ENCODE measurements at places on chromosomes 2 and 18. TPM values are rescaled to one million over a fixed set of nuclear protein-coding genes. Genes with fewer than 3 reads are reported as not detected.
A peak's percentile ranks its signal among the peaks of the same experiment; 100 is the strongest.

DNA sequence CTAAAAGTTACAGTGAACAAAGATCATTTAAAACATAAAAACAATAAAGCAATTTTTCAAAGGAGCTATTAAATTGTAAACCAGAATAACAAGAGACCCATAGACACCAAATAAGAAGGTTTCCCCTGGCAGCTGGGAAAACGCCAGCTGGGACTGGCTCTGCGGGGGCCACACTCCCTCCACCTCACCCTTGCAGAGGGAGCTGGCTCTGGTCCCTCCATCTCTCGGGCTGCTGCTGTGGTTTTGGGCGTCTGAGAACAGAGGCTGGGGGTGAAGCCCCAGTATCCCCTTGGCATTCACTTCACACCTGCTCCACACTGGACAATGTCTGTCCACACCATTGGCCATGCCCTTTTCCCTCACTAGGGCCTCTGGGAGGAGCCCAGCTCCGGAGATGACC is 62.1 kb upstream of the OTOS start:
- no peak for DNase-seq

DNA sequence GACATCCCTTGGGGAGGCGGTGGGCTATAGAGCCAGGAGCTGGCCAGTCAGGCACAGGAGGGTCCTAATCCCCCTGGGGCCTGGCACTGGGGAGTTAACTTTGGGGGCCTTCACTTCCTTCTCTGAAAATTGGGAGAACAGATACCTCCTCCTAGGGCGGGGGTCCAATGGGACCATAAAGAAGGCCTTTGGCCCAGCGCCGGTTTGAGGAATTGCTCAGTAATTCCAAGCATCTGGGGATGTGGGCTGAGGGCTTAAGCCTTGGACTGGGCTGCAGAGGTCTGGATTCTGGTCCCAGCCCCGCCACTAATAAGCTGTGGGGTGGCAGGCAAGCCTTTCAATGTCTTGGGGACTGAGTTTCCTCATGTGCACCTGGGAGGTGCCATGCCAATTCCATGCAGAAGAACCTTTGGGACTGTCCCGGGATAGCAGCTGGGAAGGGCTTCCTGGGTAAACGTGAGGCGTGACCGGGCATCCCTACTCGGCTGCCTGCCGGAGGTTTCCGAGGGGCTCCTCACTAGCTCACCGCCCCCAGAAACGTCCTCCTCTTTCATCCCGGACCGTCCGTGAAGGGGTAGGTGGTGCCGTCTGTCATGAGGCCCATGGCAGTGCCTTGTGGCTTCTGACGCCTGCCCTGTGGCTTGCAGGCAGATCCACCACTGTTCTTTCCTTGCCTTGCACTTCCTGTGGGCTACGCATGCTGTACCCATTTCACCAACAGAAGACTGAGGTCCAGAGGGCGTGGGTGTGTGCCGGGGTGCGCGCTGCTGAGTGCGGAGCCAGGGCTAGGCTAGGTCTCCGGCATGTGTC is 67.4 kb upstream of the HPCAL1 start:
- peak; percentile 16 for DNase-seq

GRCh38 chr2:219017201-219017931 is 23.9 kb downstream of the CFAP65 start:
- no peak for DNase-seq

GRCh38 chr18:33839452-33840211 is 261.6 kb downstream of the ASXL3 start:
- DNase-seq = peak; percentile 57

- no peak for DNase-seq
Observed at GRCh38 chr2:239181903-239182581, 218.8 kb downstream of the HDAC4 start.

GRCh38 chr18:4207383-4207985 is 247.6 kb downstream of the DLGAP1 start:
- DNase-seq = no peak

Gene VAPA
- total RNA-seq = 436 TPM

Gene ZAP70
- total RNA-seq = not detected

DNA sequence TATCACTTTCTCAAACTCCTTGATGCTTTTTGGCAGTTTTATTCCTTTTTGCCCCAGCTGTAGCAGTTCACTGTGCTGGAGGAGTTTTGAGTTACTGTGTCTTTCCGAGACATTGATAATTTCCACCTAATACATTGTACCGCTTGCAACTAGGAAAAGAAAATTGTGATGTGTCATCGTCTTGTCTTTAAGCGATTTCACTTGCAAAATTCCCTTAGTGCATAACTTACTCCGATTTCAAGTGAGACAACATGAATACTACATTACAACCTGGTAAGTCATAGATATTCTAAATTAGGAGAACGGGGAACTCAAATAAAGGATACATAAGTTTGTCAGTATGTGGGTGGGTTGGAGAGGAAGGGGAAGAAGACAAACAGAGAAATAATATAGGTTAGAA is 340.5 kb upstream of the KYNU start:
- DNase-seq = no peak

DNA sequence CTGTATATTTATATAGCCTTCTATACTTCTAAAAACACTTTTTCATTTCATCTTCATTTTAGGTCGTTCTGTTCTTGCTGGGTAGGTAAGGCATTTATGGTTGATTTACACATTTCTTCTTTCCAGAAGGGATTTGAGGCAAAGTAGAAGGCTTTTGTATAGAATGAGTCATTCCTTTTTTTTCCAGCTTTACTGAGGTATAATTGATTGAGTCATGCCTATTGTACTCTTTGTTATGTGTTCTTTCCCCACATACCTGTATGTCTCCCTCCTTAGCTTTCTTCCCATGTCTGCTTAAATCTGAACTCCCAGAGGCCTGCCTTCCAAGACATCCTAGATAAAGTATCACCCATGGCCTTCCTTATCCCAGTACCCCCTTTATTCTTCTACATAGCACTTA is 4.8 kb upstream of the CDC42EP3 start:
- DNase-seq = peak; percentile 50

DNA sequence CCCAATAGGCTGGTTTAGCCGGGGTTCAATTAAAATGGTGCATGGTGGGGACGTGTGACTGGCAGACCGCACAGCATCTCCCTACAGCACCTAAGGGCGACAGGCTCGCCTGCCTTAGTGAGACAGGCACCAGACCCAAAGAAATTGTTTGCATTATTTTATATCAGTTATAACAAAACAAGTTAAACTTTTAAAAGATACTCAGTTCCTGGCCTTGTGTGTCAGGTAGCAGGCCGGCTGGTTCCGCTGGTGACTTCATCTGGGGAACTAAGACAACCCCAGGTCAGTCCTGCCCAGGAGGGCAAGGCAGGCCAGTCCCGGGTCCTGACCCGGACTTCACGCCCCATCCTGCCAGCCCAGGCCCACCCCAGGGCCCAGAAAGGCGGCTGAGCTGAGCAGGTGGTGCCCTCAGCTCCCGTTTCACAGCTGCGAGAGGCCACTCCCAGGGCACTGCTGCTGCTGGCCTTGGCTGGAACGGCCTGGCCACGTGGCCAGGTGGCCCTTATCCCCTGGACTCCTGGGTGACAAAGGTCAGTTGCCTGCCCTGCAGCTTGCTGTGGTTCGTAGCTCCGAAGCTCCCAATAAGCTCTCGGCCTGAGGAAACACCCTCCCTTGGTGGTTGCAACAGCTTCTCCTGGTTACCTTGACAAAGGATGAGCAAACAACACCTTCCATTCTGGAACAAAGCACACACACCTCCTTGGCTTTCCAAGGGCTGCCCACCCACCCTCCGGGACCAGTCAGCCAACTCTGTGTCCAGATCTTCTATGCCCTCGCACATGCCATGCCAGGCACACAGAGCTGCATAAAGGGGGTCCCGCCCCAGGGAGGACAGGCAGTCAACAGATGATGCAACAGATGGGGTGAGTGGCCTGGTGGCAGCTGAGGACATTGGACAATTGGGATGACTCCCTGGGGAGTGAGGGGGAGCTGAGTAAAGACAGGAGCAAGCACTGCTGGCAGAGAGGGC is 11.3 kb upstream of the AGXT start:
- DNase-seq = no peak

DNA sequence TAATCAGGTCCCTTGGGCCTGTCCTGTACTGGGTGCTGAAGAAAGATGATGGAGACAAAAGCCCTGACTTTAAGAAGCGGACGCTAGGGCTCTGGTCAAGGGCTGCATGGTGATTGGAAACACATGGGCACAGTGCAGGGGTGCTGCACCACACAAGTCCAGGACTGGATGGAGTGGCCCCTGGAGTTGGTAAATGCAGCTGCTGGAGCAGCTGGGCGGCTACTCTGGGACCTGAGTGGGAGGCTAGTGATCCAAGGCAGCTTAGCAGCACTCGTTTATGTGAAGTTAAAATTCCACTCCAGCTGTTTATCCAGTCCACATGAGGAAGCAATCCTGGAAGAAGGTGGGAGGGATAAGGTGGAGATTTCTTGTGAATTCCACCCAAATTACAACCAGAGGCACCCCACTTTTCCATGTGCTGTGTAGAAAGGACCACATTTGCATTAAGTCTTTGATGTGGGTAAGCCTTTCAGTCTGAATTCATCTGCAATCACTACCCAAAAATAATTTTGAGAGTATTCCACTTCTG is 24.9 kb downstream of the MERTK start:
- DNase-seq = peak; percentile 55

Gene NETO1
- total RNA-seq = not detected

DNA sequence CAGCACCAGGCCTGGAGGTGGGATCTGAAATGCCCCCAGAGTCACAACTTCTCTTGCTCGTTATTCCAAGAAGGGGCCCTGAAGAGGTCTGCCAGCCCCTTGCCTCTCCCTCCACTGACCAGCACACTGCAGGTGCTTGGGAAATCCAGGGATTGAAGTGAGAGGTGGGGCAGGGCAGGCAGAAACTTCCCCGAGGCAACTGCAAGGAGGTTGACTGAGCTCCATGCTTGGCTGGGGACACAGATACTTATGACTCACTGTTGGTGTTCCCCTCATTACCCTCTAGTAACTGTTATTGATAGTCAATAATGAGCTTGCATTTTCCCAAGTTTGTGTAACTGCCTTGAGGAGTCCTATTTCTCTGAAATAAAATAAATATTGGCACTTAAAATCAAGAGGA is 47.5 kb downstream of the MARCO start:
- DNase-seq = no peak

GRCh38 chr2:109031476-109032228 is 42.6 kb upstream of the EDAR start:
- DNase-seq = peak; percentile 20
